ENCODE measurements at places on chromosomes 2 and 18.

DNA sequence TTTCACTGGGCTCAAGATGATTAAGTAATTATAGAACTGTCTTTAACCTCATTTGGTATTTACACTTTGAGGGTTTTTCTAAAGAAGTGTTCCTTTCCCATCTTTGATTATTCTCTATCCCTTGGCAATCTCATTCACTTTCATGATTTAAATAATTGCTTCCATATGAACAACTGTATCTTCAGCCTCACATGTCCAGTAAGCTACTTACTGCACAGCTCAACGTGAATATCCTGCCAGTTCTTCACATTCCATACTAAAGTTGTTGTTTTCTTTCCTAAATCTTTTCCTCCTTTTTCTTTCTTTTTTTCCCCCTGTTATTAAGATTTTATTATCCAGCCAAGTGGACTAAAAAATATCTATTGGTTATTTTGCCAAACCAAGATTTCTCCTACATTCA, 37.7 kb downstream of the ZC3H15 start:
- no peak for DNase-seq
- no peak overlapping the region for H3K27ac ChIP-seq
- H3K27me3 ChIP-seq = no peaks in the 10 kb centered on the region
- H3K4me3 ChIP-seq = no peak overlapping the region
- no peaks in the 10 kb centered on the region for H3K36me3 ChIP-seq
- H3K4me1 ChIP-seq = no peaks in the 10 kb centered on the region

DNA sequence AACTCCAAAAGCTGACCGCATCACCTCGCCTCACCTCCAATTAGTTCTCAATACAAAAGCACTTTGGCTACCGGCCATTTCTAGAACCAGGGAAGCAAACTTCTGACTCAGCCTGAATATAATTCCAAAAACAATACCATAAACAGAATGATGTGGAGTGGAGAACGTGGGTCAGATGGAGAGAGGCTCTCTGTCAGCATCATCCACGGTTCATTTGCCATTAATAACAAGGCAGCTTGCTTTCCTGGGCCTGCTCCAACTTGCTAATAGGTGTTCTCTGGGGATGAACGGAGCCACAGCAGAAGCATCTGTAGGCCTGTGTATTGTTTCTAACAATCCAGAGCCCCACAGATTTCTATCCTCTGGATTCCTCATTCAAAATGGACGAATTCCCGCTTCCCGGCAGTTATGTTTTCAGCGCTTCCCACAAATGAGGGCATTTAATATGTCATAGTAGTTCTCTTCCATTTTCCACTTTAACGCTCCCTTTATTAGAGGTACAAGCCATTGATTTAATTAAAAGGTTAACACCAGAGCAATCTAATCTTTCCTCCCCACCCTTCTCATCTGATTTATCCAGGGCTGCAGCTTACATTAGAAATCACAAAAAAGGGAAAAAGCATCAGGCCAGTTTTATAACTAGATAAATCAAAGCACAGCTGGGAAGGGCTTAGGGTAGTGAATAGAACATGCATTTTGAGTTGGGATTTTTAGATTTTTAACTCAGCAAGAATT, 23.2 kb upstream of the CNTNAP5 start:
- H3K4me3 ChIP-seq = no peak overlapping the region
- H3K27me3 ChIP-seq = no peaks in the 10 kb centered on the region
- H3K36me3 ChIP-seq = no peaks in the 10 kb centered on the region

- no peaks in the 10 kb centered on the region for H3K27me3 ChIP-seq
- H3K36me3 ChIP-seq = no peaks in the 10 kb centered on the region
- H3K27ac ChIP-seq = no peak overlapping the region
- no peaks in the 10 kb centered on the region for H3K4me1 ChIP-seq
- no peak overlapping the region for H3K4me3 ChIP-seq
- no peak for DNase-seq
Observed at GRCh38 chr18:62485684-62486083, 37.1 kb upstream of the ZCCHC2 start.

DNA sequence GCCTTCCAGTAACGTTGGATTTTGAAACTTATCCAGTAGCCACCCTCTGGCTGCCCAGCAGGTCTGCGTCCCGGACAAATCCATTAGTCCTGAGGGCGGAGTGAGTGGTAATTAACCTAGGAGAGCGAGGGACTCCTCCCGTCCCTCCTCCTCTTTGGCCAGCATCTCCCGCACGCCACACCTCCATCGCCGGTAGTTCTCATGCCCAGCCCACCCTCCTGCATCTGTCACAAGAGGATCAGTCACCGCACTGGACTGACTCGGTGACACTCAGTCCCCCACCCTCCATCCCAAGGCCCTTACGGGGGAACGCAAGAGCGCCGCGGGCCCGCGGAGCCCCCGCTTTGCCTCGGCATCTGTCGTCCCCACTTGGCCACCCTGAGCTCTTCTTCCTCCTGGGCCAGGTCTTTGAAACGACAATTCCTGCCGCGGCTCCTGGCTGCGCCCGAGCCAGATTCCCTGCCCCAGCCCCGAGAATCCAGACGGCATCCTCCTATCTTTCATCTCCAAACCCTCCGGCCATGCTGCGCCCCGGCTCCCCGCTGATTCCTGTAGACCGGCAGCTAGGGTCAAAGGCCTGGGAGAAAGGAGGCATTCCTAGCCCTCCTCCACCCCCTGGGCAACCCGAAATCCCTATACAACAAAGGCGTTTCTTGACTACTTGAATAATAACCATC, 77.5 kb downstream of the EIF2AK3 start:
- H3K4me3 ChIP-seq = no peak overlapping the region
- H3K4me1 ChIP-seq = no peaks in the 10 kb centered on the region
- no peak for DNase-seq
- no peaks in the 10 kb centered on the region for H3K36me3 ChIP-seq

DNA sequence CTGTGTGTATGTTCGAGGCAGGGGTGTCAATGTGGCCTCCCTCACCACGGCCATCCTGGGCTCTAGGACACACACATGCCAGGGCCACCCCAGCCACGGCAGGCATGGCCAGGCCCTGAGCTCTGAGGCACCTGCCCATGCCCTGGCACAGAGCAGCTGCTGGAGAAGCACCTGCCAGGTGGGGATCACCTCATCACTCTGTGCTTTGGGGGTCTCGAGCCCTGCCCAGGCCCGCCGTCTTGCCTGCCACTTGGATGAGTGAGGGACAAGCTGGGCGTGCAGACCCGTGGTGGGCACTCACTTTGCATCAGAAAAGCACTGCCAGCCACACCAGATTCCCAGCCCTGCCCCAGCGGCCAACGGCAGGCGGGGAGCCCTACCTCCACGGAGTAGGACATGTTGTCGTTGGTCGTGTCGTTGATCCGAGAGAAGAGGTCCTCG, 33.1 kb downstream of the KIF1A start:
- no peaks in the 10 kb centered on the region for H3K36me3 ChIP-seq
- DNase-seq = no peak
- no peak overlapping the region for H3K4me3 ChIP-seq
- H3K27ac ChIP-seq = no peak overlapping the region

GRCh38 chr18:76953583-76954233, 131.4 kb downstream of the ZNF236 start:
- DNase-seq = no peak
- H3K36me3 ChIP-seq = peaks cover 25% of the 10 kb centered on the region
- no peaks in the 10 kb centered on the region for H3K27me3 ChIP-seq

DNA sequence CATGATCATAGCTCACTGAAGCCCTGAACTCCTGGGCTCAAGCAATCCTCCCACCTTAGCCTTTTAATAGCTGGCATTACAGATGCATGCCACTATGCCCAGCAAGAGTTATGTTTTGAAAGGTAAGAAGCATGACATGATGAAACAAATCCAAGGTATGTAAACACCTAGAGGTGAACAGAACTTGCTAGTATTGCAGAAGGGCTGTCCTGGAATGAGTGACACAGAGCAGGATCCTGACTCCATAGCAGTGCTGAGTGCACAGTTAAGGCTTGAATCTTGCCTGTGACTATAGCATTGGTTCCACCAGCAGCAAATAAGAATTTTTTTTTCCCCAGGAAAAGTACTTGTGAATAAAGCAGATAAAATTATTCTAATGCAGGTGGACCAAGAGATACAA, 309.5 kb downstream of the PIK3C3 start:
- no peaks in the 10 kb centered on the region for H3K27me3 ChIP-seq
- no peak overlapping the region for H3K27ac ChIP-seq
- no peak overlapping the region for H3K4me3 ChIP-seq
- no peak for DNase-seq
- H3K4me1 ChIP-seq = no peaks in the 10 kb centered on the region
- no peaks in the 10 kb centered on the region for H3K36me3 ChIP-seq

DNA sequence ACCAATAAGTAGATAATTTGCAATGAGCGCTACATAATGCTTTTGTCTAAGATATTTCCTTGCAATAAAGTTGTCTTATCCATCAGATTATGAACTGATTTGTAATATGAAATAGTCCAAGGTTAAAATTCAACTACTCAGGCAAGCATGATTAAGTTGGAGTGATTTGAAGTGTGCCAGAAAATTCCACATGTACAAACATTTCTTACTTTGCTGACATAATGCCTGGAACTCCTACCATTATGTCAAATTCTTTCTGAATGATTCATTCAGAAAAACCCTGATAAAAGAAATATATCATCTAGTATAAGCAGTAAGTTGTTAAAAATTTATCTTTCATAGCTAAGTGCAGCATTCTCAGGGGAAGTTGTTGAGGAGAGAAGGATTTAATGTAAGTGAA, 87.3 kb downstream of the CBLN2 start:
- H3K4me1 ChIP-seq = no peaks in the 10 kb centered on the region
- DNase-seq = no peak
- H3K27ac ChIP-seq = no peak overlapping the region
- H3K4me3 ChIP-seq = no peak overlapping the region
- H3K36me3 ChIP-seq = no peaks in the 10 kb centered on the region

- DNase-seq = no peak
- H3K27me3 ChIP-seq = no peaks in the 10 kb centered on the region
- peaks cover 6% of the 10 kb centered on the region for H3K4me1 ChIP-seq
- no peak overlapping the region for H3K27ac ChIP-seq
- H3K36me3 ChIP-seq = no peaks in the 10 kb centered on the region
Observed at GRCh38 chr2:213288913-213289700, 4.8 kb downstream of the SPAG16 start.

DNA sequence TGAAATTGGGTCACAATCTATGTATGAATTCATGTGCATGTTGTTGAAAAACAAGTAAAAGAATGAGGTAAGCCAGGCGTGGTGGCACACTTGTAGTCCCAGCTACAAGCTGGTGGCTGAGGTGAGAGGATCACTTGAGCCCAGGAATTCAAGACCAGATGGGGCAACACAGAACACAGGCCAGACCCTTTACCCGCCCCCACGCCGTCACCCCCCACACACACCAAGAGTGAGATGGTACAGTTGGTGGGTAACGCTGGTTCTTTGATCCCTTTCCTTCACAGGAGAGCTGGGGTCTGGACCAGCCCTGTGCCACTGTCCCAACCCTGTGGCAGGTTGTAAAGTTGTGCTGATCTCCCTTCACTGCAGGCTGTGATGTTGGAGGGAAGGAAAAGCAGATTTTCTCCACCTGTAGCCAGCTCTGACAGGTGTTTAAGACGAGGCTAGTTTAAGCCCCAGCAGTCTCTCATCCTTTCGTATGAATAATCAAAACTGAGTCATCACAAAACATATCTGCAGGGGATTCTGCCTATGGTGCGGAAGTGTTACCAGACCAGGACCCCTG, 13.6 kb downstream of the B3GNT2 start:
- no peaks in the 10 kb centered on the region for H3K36me3 ChIP-seq
- no peak overlapping the region for H3K4me3 ChIP-seq
- no peaks in the 10 kb centered on the region for H3K27me3 ChIP-seq
- peaks cover 79% of the 10 kb centered on the region for H3K4me1 ChIP-seq
- no peak for DNase-seq
